ENCODE measurements at places on chromosomes 11 and 22. TPM values are rescaled to one million over a fixed set of nuclear protein-coding genes. Genes with fewer than 3 reads are reported as not detected.

DNA sequence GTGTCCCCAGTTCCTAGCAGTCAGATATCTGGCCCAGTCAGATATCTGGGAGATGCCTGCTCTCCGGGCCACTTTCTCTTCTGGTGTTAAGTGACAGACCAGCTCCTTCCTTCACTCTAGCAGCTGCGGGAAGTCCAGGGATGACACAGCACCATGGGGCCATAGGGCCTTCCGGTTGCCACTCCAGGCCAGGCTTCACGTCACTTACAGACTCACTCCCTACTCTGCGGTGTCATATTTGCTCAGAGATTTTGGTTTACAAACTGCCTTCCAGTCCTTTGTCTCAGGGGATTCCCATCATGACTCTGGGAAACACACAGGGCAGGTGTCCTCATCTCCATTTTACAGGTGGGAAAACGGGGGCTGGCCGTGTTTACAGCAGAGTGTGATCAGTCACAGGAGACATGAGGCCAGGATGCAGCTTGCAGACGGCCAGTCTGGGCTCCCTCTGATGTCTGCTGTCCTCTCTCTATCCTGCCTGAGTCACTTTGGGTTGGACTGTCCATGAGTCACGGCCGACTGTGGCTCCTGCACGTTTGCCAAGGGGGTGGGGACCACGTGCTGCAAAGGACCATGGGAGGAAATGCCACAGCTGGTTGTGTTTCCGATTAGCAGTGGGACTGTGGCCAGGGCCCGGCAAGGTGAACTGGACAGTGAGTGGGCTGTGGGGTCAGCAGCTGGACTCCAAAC, 8.2 kb upstream of the TBC1D22A start:
- DNase-seq: peak; percentile 98

Gene NXPE1
- total RNA-seq: not detected

DNA sequence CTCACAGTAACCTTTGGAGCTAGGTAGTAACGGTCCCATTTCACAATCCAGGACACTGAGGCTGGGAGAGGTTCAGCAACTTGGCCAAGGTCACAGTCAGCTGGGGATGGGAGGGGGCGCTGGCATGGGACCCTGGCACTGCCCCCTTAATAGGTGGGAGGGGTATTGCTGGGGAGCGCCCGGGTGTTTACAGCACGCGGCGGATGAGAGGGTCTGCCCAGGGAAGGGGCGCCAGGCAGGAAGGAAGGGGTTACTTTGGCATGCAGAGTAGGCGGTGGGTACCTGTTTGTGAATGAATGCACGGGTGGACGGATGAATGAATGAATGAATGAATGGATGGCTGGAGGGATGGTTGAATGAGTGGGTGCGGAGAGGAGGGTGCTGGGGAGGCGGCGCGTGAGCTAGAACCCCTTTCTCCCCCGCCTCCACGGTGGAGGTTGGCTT, 628 bp upstream of the FLRT1 start:
- DNase-seq: no peak

Gene TMEM151A
- not detected for total RNA-seq

Gene PES1
- 179 TPM for total RNA-seq

GRCh38 chr11:121793291-121793690, 322.7 kb downstream of the BLID start:
- no peak for DNase-seq

Gene DESI1
- 58.5 TPM for total RNA-seq

Data from Caki2 (cell line).